ENCODE measurements at places on chromosomes 3 and 15. TPM values are rescaled to one million over a fixed set of nuclear protein-coding genes. Genes with fewer than 3 reads are reported as not detected.

The CNTN4 gene
- 16.5 TPM for total RNA-seq

The DZIP1L gene
- 6.6 TPM for total RNA-seq

GRCh38 chr3:132555306-132556035 lies 41.6 kb upstream of the ACKR4 start:
- no peak for DNase-seq

- no peak for DNase-seq
These were observed 64.9 kb downstream of the DIPK2A start for GRCh38 chr3:144036498-144036897.

The AGBL1 gene
- not detected for total RNA-seq

GRCh38 chr15:68550498-68551295 lies 28.1 kb upstream of the CORO2B start:
- no peak for DNase-seq

DNA sequence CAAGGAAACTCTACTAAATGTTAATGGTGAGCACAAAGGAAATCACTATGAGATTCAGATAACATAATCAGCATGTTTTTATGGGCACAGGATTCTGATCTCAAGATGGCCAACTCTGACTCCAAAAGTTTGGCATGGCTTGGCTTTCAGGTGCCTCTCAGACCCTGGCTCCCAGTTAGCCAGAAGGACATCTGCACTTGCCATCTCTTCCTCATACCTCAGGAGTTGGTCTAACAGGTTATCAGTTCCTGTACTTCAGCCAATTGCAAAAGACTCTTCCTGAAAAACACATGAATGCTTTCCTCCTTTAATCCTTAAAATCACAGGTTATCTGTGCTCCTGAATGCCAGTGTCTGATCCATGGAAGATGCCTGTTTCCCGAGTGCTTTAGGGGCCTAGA lies 25.0 kb downstream of the TMPRSS7 start:
- DNase-seq: no peak

- no peak for DNase-seq
These were observed 3.6 kb downstream of the GNAT1 start for GRCh38 chr3:50194903-50195500.

GRCh38 chr3:66280304-66280703 lies 59.5 kb downstream of the SLC25A26 start:
- DNase-seq: no peak

GRCh38 chr3:150308481-150309256 lies 99.4 kb upstream of the TSC22D2 start:
- no peak for DNase-seq

GRCh38 chr3:152213203-152213602 lies 55.5 kb upstream of the MBNL1 start:
- no peak for DNase-seq

The CHRNB4 gene
- 1.8 TPM for total RNA-seq

DNA sequence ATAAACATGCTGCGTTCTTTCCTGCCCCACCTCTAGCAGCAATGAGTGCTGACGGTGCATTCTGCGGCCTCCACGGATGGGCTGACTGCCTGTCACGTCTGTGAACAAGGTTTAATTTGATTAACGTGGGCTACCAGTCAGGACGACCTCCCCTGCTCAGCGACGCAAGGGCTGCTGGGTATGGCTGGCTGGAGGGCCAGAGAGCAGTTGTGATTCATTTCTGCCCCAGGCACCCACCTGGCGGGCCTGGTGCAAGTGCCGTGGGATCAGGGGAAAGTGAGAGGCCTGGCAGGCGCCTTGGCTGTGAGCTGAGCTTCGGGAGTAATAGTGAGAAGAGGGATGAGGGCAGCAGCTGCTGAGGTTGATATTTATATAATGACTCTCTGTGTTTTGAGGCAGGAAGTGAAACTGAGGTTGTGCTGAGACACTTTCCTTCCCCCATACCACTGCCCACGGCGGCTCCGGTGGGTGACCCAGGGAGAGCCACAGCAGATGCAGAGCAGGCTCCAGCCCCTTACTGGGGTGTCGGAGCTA lies 190.4 kb upstream of the BCL6 start:
- DNase-seq: no peak

DNA sequence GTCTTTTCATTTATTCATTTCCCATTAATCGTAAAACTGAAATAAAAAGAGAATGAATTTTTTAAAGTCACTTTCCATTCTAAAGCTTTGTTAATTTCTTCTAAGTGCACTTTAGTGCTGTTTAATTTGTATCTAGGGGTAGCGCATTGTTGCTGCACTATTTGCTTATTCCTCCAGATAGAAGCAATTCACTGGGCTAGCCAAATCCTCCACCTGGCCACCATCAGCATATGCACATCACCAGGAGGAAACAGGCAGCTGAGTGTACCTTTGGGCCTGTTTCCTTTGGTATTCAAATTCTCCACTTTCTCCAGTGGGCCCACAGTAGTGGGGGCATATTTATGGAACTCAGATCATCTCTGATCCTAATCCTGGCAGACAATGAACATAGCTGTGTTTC lies 29.8 kb upstream of the CPB1 start:
- no peak for DNase-seq

The FEZF2 gene
- total RNA-seq: not detected

GRCh38 chr15:36707884-36708435 lies 128.5 kb downstream of the CDIN1 start:
- no peak for DNase-seq

- peak; percentile 65 for DNase-seq
These were observed 18.0 kb downstream of the SCG5 start for GRCh38 chr15:32659340-32660155.

The TTLL13 gene
- total RNA-seq: not detected

The EOMES gene
- total RNA-seq: not detected

DNA sequence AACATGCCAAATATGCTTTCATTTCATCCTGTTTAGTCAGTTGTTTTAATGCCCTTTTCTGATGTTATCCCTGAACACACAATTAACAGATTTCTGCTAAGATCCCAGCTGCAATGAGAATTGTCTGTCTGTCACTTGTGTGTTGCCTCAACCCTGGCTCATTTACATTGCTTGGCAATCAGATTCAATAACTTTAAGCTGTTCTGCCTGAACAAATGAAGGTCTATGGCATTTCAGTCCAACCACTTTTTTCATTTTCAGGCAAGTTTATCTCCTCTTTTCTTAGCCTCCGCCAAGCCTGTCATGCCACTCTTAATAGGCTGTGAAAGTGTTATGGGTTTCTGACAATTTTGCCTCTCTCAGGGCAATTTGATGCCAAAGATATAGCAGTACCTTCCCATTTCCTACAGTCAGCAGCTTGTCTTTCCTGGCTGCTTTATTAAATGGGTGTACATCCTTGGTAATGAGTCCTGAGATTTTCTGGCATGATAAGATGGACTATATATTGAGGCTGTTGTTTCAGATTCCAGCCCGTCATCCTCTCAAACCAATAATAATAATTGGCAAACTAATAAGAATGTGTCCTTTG lies 68.7 kb upstream of the ADAMTS9 start:
- no peak for DNase-seq

DNA sequence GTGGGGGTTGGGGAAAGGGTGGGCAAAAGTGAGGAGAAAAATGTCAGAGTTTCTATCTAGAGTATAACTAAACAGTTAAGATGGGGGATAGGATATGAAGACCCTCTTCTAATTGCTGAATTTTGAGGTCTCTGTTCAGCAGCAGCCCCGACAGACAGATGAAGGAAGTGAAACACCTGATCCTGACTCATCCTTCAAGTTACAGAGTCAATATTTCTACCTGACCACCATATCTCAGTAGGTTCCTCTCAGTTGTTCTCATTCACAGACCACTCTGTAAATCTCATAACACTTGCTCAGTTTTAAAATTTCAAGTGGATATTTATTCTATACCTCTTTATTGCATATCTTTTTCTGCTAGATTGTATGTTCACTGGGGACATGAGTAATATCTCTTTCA lies 69.5 kb downstream of the CCDC54 start:
- no peak for DNase-seq

The CCDC9B gene
- 13.6 TPM for total RNA-seq

DNA sequence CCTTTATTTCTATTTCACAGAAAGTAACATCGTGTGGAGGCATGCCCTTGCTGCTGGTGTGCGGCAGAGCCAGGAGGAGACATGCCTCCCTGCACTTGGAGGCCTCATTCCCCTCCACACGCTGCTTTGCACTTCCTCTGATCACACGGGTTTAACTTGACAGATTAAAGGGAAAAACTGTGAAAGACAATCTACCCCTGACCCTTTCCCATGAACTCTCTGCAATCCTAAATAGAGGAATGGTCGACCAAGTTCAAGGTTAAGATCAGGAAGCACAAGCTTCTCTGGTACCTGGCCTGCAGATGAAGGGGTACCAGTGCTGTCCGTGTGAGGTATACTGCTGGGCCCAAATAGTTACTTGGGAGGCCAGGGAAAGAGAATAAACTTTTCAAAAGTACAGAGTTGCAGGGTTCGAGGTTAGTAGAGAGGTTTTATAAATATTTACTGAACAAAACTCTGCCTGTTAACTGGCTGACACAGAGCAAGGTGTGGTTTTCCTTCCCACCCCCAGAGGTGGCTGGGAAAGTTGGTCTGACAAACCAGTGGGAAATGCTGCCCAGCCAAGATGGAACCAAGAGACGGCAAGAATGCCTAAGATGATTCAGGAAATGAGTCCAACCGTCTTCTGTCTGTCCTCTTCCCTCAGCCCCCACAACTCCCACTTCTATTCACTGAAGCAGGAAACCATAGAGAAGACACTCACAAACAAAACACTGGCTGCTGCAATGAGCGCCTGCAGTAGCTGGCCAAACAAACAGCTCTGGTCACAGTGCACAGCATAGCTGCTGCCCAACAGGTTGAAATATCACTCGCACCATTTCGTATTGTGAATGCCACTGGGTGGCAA lies 79.6 kb downstream of the IGF2BP2 start:
- DNase-seq: peak; percentile 96

- DNase-seq: no peak
These were observed 35.0 kb downstream of the ACAP2 start for GRCh38 chr3:195407531-195408409.

GRCh38 chr3:78459796-78460195 lies 1308.0 kb downstream of the ROBO1 start:
- DNase-seq: no peak

GRCh38 chr3:138912237-138912636 lies 34.7 kb downstream of the FOXL2 start:
- DNase-seq: no peak

DNA sequence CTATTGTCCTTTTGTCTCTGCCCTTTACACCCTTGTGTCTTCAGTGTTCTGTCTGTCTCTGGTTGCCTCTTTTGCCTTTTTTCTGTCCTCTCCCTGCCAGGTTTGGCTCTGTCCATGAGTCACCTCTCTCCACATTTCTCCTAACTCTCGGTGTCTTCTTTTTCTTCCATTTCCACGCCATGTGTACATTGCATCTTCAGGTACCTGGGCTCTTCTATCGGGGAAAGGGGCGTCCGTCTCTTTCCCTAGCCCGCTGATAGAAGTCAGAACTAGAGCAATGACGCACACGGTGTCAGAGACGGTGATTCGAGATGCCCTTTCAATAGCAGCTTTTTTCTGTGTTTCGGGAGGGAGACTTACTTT lies 641 bp downstream of the OPA1 start:
- no peak for DNase-seq

The LMCD1 gene
- total RNA-seq: 221 TPM

The AEN gene
- 78.2 TPM for total RNA-seq

DNA sequence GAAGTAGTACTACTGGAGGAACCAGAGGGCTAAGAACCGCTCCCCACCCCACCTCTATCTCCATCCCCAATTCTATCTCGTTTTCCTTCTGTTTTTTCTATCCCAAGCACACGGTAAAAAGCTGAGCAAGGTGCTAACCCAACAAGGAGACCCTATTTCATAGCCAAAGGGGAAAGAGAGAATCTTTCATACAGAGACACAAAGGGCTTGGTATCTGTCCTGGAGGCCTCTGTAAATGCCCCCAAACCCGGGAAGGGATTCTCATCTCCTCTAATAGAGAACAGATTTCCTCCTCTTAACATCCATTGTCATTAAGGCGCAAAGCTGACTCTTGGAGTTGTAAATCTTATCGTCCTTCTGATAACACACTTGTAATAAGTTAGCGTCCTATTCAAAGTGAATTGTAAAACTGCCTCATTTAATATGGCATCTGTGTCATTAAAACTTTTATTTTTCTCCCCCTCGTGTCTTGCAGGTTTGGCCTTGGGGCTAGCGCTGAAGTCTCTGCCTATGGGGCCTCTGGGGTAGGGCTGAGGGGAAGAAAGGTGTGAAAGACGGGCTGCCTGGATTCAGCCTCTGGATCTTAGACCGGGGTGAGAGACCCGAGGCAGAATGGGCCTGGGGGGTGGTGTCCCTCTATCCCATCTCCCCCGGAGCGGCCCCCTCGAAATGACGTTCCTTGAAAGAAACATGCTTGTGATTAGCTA lies 12.1 kb downstream of the NR2F2 start:
- no peak for DNase-seq

The PRR20G gene
- not detected for total RNA-seq

The GHSR gene
- total RNA-seq: not detected
